Choroid plexus epithelial cell (primary cell): ENCODE measurements at places on chromosomes 2 and 18.

DNA sequence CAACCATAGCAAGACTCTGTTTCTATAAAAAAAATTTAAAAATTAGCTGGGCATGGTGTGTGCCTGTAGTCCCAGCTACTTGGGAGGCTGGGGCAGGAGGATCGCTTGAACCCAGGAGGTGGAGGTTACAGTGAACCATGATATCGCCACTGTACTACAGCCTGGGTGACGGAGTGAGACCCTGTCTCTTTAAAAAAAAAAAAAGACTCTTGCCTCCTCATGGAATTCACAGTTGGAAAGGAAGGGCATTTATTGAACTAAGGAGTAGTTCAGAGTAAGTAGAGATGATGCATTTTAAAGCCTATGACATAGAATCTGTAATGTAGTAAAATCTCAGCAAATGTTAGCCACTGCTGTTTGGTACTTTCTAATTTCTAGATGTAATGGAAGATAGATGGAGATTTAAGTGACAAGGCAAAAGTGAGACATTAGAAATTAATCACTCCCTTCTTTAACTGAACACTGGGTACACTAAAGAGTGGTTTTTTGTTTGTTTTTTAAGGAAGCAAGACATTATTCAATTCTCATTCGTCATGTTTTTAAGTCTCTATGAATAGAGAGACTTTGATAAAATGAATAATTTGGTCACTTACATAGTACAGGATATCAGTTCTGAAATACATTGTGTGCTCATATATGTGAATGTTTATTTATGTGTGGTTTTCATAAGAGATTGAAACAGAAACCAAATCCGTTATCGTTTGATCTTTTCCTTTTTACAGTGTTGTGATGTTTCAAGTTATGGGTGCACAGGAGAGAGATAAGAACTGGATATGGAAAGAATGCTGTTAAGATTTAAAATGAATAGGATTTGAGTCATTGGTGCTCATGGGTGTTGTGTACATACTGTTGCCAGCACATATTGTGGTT is 186.1 kb upstream of the STON1 start:
- peak; percentile 93 for DNase-seq

- DNase-seq = no peak
Measured at GRCh38 chr2:159976527-159977160, 85.8 kb downstream of the PLA2R1 start.

- peak; percentile 42 for DNase-seq
Measured at GRCh38 chr2:208466151-208466919, 59.7 kb downstream of the PTH2R start.

DNA sequence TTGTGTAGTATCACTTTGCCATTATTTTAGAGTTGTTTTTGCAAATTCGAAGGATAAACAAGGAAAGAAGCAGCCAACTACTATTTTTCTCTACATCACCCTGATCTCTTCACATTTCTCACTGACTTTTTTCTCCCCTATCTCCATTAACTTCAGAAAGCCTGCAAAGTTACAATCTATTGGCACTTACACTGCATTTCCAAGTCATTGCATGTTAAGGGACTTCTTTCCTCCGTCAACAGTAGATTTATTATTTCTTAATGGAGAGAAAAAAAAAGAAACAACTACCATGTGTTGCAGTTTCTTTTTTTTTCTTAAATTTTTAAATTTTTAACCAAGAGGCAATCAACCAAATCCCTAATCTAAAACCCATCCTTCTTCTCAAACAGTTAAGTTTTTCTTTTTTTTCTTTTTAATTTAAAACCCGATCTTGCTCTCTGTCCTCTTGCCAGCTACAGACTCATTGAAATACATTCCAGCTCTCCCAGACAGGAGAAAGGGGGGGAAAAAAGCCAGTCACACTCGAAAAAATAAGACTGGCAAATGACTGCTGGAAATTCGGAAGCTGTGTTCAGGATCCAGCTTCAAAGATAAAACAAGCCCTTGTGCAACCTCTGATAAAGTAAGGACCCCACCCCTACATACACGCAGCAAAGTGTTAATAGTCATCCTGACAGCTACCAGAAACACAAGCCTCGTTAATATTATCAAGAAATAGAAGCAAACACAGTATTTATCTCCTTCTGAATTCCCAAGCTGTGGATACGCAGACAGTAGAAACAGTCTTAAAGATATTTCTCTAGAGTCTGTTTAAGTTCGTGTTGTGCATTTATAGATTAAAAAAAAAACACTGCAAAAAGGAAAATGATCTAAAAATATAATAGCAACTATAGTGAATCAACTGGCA is 1.3 kb downstream of the LRRTM4 start:
- no peak for DNase-seq

- DNase-seq = no peak
Measured at GRCh38 chr2:58449286-58450010, 208.3 kb upstream of the FANCL start.

- no peak for DNase-seq
Measured at GRCh38 chr2:210207929-210208328, 17.3 kb downstream of the ACADL start.

DNA sequence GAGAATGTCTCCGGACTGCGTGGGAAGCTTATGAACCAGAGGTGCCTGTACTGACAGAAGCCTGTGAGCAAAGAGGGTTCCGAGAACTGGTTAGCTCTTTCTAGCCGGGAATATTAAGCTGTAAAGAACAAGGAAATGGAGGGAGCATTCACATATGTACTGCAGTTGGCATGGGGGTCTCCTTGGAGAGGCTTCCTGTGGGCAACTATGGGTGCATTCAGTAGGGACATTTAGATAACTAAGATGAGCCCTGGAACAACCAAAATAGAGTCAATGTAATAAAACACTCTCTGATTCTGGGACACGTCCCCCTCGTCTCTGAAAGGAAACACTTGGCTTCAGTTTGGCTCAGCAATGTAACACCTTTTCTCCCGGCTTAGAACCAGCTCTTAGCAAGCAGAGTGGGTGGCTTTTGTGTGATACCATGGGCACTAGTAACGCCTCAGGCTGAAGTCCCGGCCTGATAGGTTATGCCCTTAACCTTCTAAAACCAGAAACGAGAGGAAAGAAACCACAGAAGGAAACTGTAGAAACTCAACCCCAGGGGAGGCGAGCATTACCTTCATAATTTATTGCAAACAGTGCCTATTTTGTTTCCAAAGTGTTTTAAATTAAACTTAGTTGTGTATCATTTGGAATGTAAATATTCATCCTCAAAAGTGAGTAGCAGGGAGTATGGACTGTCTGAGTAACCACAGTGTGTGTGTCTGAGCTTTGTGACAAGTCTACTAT is 48.8 kb upstream of the LPIN2 start:
- no peak for DNase-seq

DNA sequence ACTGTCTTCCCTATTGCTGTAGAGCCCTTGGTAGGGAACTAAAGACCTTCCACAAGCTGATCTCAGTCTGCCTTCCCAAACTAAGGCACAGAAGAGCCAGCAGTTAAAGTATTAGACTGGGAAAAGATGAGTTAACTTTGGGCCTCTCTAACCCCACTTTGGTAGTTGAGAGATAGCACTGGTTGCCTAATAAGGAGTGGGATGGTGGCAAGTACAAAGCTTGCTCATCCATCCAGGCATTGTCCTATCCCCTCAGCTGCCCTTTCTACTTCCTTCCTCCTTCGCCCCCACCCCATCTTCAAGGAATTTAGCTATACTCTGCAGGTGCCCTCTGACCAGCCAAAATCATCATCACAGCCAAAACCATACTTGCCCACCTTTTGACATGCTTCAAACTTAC is 22.2 kb upstream of the AFTPH start:
- DNase-seq = no peak

GRCh38 chr18:21040466-21040865 is 71.1 kb downstream of the ROCK1 start:
- DNase-seq = no peak

GRCh38 chr2:149145314-149146295 is 107.1 kb downstream of the LYPD6B start:
- no peak for DNase-seq

DNA sequence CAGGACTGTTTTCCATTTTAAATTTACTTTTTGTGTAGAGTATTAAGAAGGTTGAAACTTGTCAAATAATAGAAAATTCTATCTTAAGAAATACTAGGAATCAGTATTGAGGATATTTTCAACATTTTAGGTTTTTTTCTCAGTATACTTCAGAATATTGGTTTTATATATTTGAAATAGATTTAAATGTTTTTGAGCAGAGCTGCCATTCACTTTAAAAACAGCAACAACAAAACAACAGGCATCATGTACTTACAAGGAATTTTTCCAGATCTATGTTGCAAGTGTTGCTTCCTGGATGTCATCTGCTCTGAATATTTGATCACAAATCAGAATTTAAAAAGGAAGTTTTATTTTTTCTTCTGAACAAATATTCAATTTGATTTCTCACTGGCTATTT is 84.4 kb downstream of the DCDC2C start:
- DNase-seq = no peak

- peak; percentile 89 for DNase-seq
Measured at GRCh38 chr18:2979129-2979528, 33.8 kb downstream of the LPIN2 start.

- no peak for DNase-seq
Measured at GRCh38 chr2:101190747-101191516, 39.8 kb upstream of the TBC1D8 start.

GRCh38 chr18:52903857-52904256 is 563.9 kb downstream of the DCC start:
- peak; percentile 0 for DNase-seq

DNA sequence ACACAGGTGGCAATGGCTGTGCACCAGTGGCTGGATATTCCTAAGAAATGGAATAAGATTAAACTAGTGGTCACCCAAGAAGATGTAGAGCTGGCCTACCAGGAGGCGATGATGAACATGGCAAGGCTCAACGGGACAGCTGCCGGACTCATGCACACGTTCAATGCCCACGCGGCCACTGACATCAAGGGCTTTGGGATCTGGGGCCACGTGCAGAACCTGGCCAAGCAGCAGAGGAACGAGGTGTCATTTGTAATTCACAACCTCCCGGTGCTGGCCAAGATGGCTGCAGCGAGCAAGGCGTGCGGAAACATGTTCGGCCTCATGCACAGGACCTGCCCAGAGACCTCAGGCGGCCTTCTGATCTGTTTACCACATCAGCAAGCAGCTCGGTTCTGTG is 190.8 kb downstream of the FTCDNL1 start:
- no peak for DNase-seq

DNA sequence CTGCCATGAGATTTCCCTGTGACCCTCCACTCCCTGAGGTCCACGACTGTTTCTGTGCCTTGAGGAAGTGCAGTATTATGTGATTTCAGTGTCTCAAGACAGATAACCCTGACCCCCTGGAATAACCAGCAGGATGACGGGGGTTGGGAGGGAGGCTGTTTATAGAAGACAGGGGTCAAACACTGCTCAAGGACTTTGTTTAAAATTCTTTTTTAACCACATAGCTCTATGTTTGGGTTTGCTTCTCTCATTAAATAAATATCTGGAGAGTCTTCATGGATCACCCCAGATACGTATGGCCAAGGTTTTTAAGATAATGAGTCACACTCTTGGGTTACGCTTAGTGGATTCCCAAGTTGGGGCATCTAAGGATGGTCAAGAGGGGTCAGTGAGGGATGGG is 523.8 kb upstream of the TNP1 start:
- DNase-seq = peak; percentile 58

GRCh38 chr2:231928481-231928880 is 2.3 kb upstream of the NPPC start:
- peak; percentile 13 for DNase-seq

DNA sequence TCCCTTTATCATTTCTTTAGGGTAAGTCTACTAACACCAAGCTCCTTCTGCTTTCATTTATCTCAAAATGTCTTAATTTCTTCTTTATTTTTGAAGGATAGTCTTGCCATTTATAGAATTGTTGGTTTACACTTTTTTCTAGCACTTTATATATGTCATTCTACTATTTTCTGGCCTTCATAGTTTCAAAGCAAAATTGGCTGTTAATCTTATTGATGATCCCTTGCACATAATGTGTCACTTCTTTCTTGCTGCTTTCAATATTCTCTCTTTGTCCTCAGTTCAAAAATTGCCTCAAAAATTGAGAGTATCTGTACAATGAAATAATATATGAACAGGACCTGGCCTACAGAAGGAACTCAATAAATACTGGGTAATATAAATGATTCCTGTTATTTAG is 7.9 kb upstream of the TANK start:
- DNase-seq = no peak

GRCh38 chr2:47014564-47015051 is 99.0 kb upstream of the MCFD2 start:
- no peak for DNase-seq

DNA sequence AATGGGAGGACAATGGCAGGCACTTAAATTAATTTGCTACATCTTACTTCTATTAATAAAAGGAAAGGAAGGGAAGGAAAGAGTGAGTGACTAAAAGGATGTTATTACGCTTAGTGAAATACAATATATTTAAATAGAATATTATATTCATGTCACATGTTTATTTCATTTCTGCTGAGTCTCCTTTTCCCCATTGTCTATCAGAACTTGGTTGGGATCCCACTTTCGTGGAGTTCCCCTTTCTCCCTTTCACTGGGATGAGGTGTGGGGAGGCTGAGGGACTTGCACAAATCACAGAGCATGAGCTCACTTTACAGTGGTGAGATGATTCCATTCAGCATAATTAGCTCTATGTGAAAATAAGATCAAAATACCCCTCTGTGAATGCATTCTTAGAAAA is 730.6 kb downstream of the TSN start:
- no peak for DNase-seq

DNA sequence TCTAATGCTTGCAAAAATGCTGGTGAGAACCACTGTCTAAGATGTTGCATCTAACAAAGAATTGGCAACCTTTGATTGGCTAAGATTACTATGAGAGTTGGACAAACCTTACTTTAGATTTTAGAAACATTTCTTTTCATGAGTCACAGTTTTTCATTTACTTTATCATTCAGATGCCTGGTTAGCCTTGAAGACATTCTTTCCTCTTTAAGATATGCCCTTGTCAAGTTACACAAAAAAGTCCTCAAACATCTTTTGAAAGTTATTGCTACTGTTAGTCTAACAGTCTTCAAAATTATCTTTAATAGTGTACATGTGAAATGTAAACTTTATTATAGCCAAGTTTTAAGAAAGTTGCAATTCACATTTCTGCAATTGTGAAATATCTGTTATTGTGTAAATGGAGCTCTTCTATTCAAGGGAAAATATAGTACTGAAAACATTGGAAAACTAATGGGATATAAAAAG is 276.3 kb downstream of the RND3 start:
- peak; percentile 79 for DNase-seq

DNA sequence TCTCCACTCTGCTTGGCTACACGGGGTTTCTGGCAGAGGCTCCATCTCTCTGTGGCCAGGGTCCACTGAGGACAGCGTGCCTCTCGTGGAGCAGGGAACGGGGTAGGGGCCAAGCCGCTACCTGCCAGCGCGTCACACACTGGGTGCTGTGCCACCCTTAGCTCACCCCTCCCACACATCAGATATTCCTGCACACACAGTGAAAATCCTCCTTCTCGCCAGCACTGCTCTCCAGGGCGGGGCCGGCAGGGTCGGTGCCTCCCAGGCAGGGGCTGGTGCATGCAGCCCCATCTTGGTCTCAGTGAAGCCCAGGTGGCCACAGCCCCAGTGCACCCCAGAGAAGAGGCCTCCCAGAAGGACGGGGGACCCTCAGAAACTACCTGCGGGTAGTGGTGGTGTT is 124.6 kb downstream of the MBP start:
- DNase-seq = no peak

- peak; percentile 52 for DNase-seq
Measured at GRCh38 chr2:15561574-15562344, 625 bp upstream of the NBAS start.
